ENCODE measurements at places on chromosomes 4 and X.

DNA sequence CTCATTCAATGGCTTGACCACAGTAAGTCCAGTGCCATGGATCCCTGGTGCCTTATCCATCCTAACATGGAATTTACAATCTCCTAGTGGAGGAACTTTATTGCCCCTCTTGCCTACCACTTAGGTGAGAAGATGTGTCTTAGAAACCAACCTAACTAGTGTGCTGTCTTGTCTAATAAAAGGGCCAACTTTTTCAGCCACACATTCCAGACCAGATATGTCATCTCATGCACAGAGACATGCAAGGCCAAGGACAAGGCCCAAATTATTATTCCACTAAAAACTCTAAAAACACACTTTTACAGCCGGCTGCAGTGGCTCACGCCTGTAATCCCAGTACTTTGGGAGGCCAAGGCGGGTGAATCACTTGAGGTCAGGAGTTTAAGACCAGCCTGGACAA, 10.6 kb upstream of the PRDX4 start:
- DNase-seq: no peak

GRCh38 chr4:109026588-109026987, 263.7 kb upstream of the ETNPPL start:
- DNase-seq: no peak

DNA sequence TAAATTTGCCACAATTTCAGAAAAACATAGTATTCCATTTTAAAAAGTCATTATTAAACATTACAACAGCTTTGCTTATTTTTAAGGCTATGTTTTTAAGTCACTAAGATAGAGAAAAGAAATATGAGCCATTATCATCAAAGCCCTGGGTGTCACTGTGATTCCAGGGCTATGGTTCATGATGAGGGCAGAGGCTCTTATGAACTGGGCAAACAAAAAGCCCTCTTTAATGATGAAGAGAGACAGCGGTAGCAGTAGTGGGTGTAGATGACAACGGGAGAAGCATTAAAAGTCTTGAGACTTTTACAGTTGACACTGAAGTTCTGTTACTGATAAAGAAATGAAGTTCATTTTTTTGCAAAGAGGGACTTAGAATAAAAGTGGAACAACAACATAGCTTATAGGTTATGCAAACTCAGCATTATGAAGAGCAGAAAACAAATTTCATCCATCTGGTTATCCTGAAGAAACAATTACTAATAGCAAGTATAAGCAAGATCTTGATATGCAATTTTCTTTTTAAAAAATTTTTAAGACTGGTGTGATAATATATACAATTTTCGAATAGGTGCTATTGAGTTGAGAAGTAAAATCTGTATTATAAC, 202.7 kb upstream of the ETNPPL start:
- DNase-seq: no peak

DNA sequence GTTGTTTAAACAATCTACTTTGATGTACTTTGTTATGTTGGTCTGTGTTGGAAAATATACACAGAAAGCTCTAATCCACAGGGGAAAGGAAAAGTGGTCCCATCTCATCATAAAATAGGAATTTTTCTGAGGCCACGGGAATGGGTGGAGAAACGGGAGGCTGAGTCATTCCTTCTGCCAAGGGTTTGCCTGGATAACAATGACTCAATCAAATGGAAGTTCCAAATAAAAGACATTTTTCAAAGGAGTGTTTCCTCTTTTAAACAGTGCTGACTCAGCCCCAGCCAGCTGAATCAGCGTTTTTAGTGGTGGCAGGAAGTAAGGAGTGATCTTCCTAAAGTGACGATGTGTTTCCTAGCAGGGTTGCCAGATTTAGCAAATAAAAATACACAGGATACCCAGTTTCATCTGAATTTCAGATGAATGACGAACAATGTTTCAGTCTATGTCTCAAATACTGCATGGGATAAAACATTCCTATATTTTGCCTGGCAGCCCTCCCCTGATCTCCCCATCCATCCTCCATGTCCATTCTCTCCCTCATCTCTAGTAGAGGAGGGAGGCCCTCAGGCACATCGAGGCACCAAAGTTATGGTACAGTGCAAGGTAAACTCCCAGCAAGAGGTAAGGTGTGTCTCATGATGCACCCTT, 345.4 kb upstream of the GATB start:
- DNase-seq: peak; percentile 86

GRCh38 chr4:81652069-81652478, 180.4 kb upstream of the RASGEF1B start:
- no peak for DNase-seq

- DNase-seq: no peak
Observed at GRCh38 chr4:80240976-80241375, 25.5 kb upstream of the FGF5 start.

- DNase-seq: no peak
Observed at GRCh38 chrX:57282568-57282967, 3.9 kb upstream of the FAAH2 start.

DNA sequence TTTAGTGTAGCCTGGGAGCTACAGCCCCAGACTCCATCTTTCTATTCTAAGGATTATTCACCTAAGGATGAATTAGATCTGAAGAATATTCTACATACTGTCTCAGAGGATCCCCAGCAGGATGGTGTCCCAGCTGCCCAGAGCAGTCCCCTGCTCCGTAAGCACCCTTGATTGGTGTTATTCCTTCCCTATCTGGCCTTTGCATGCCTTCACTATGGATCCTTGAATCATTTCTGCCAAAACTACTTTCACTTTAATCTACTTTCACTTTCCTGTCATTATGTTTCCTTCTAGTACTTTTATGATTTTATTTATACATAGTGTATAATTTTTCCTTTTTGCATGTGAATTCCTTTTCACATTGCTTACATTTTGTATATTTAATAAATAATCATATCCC, 39.2 kb downstream of the ARHGAP24 start:
- no peak for DNase-seq

- DNase-seq: no peak
Observed at GRCh38 chr4:7255488-7255881, 63.1 kb downstream of the SORCS2 start.

GRCh38 chrX:119468551-119469312, 488 bp downstream of the SLC25A5 start:
- DNase-seq: peak; percentile 91

DNA sequence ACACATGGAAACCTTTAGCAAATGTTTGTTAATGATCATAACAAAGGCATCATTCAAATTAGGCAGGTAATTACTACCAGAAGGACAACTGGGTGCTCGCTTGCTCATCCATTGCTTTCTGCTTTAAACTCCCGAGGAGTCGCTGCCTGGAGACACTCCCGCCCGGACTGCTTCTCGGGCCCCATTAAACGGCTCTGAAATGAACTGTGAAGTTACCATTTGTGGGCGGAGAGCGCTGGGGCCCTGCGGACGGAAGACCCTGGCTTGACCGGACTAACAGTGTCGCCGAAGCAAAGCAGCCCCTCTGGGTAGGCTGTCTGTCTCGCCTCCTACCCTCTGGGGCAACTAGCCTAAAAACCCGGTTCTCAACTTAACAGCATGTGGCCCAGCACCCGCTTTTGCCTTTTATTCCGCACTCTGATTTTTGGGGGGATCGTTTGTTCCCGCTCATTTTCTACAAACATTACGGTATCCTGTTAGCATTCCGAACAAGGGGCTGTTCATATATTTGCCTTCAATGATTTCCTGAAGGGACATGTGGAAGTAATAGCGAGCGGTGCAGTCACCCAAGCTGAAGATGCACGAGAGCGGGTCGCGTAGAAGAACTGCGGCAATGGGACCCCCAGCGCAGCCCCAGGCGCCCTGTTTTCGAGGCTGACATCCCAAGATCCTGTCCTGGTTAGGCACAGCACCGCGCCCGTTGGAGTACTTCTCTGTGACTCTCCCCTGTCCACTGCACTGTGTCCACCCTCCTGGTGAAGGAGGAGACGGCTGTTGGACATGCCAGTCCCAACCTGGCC, 1.6 kb upstream of the PDGFRA start:
- DNase-seq: peak; percentile 66

DNA sequence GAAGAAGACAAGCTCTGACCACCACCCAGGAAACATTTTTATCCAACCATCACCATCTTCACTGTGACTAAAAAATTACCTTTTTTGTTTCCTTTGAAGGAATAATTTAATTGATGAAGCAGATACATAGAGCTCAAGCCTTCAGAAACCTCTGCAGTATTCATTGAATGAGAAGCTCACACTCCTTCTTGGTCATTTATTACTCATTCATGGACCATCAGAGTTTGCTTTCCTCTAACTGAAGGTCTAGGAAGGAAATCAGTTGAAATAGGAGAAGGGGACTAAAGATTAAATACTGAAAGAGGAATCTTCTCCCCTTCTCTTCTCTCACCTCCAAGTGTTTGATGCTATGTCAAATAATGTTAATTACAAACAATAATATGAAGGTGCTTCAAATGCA, 290.6 kb upstream of the KLF3 start:
- no peak for DNase-seq

DNA sequence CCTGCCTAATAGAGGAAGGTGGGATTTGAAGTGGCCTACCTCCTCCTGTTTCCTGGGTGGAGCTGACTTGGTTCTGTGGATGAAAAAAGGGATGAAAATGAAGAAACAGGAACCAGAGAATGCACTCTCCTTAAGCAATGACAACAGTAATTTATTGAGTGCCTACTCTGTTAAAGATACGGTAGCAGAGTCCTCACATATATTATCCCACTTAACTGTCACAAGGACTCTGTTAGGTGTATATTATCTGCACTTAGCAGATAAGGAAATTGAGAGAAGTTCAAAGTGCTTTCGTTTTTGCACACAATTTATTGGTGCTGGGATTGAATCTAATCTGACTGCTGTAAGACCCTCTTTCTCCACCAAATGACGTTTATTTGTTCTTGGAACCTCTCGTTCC, 301.2 kb downstream of the PACRGL start:
- no peak for DNase-seq

DNA sequence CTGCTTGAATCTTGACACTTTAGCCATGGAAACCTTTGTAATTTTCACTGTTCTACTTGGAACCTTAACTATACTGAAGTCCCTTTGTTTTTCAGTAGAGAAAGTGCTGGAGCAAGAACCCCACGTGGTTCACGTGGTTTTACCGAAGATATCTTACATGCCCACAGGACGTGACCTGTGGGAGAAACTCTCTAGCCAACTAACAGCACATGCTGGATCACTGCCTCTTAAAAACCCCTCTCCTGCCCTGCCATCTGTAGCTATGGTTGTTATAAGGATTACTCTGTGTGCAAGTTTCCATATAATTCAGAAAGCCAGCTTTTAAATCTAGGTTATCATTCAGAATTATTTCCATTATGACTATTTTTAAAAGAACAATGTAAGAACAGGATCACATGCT, 30.2 kb downstream of the SPANXD start:
- DNase-seq: no peak

GRCh38 chrX:95764972-95765451, 919.6 kb upstream of the DIAPH2 start:
- peak; percentile 25 for DNase-seq

- no peak for DNase-seq
Observed at GRCh38 chrX:29542152-29542551, 673.2 kb upstream of the MAGEB2 start.

DNA sequence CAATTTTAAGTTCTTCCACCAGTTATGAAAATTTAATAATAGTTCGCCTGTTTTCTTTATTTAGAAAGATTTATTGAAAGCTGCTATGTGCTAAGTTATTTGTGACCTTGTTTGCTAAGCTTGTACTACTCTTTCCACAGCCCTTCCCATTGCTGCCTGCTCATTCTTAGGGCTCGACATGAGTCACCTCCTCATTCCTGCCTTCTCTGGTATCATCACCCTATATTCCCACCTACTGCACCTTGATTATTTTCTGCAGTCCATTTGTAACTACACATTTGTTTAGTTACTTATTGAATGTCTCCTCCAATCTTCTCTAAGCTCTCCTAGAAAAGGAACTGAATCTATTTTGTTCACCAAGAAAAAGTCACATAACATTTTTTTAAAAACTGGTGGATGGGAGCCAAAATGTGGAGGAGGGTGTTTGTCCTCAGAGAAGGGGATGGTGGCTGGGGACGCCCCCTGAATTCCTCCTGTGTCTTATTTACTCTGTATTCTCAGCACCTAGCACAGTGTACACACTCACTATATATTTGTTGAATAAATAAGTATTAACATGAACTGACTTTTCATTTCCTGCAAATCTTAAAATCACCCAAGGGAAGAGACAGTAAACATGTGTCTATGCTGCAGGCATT, 3.7 kb upstream of the RAB9A start:
- DNase-seq: no peak

GRCh38 chr4:74618659-74619058, 173.7 kb downstream of the AREG start:
- no peak for DNase-seq

GRCh38 chr4:6267573-6267972, 2.1 kb upstream of the WFS1 start:
- no peak for DNase-seq

DNA sequence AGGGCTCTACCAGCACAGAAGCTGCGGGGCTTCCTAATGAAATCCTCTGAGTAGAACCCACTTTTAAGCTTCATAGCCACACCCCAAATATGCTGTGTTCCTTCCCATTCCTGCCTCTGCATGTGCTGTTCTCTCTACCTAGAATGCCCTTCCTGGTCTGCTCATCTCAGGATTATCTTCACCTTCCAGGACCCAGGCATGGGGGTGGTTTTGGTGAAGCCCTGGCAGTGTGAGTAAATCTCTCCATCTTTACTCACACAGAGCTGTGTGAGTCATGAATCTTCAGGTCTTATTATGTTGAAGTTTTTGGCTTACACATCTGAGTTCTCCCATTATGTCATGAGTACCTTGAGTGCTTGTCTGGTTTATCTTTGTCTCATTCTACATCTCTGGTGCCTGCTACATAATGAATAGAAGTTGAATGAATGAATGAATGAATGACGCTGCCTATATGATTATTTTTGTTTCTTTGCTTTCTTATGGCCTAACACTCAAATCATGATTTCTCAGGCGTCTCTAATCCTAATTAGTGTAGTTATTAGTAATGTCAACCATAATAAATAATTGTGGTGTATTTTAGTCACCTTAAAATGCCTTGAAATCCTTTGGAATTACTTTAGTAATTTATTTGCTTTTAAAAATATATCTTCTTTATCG, 41.9 kb downstream of the HADH start:
- no peak for DNase-seq

DNA sequence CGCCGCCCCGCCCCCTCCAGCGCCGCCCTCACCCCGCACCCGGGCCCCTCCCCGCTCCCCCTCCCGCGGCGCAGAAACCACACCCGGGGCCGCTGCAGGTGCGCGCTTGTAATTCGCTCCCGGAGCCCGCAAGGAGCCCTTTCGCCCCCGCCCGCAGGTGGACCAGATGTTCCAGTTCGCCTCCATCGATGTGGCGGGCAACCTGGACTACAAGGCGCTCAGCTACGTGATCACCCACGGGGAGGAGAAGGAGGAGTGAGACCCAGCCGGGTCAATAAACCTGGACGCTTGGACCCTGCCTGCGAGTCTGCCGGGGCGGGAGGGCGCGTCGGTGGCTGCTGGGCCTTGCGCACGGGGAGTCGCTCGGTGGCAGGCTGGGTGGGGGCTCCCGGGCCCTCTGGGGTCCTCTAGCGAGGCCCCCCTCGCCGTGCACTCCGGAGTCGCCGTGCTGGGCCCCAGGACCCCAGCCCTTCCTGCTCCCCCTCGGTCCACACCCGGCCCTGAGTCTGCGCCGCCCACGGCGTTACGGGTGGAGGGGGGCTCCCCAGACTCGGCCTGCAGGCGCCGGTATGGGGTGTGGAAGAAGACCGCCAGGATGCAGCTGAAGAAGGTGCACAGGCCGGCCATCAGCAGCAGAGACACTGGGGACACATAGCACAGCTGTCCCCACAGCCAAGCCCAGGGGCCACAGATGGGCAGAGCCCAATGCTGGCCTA, 7.1 kb downstream of the SLC49A3 start:
- DNase-seq: no peak

- DNase-seq: no peak
Observed at GRCh38 chr4:108037884-108038283, 48.2 kb downstream of the HADH start.
